ENCODE measurements at places on chromosomes 4 and X.
A peak's percentile ranks its signal among the peaks of the same experiment; 100 is the strongest.

DNA sequence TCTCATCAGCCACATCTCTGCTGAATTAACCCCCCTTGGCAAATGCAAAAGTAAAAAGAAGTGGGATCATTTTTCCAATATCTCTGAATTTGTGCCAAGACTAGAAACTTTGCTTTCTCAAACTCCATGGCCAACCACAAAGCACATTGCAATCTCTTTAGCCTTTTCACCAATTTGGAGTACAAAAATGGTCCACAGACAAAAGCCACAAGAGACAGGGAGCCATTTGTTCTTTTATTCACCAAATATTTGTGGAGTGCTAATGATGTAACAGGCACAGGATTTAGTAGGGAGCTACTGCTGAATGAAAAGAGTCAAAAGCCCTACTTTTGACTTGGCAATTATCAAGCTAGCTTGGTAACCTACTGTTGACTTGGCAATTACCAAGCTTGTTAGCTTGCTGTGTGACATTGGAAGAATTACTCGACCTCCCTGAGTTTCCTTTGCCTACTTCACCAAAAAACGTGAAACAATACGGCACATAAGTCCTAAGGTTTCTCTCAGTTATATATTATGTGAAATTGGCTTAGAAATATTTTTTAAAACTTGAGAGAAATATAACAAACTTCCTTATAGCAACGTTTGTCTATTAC, 97.1 kb upstream of the KLF3 start:
- DNase-seq = no peak

- no peak for DNase-seq
Measured at GRCh38 chr4:1091561-1091995, 21.8 kb downstream of the RNF212 start.

GRCh38 chr4:68960294-68961163, 8.9 kb upstream of the UGT2A3 start:
- DNase-seq = no peak

GRCh38 chr4:186765673-186766546, 42.3 kb upstream of the FAT1 start:
- DNase-seq = no peak

GRCh38 chr4:86218746-86219473, 140.9 kb downstream of the MAPK10 start:
- no peak for DNase-seq

DNA sequence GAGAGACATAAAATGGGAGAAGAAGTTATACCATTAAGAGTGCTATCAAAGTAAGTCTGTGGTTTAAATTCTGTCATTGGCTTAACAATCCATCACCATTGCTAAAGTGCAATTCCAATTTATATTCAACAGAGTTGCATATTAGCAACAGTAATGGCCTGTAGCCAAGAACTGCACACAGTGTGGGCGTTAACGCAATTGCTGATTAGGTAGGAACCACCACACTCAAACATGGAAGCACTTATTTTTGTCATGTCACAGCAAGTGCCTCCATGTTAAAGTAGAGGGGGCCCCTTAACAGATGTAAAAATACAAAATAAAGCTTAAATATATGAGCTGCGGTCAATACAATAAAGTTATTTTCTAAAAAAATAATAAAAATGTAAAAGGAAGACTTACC, 10.8 kb downstream of the LARP7 start:
- no peak for DNase-seq

DNA sequence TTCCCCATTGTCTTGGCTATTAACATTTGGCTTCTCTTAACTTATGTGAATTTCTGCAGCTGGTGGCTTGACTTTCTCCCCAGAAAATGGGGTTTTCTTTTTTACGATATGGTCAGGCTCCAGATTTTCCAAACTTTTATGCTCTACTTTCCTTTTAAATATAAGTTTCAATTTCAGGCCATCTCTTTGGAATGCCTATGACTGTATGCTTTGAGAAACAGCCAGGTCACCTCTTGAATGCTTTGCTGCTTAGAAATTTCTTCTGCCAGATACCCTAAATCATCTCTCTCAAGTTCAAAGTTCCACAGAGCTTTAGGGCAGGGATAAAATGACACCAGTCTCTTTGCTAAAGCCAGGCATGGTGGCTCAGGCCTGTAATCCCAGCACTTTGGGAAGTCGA, 212.9 kb upstream of the SMIM31 start:
- no peak for DNase-seq

DNA sequence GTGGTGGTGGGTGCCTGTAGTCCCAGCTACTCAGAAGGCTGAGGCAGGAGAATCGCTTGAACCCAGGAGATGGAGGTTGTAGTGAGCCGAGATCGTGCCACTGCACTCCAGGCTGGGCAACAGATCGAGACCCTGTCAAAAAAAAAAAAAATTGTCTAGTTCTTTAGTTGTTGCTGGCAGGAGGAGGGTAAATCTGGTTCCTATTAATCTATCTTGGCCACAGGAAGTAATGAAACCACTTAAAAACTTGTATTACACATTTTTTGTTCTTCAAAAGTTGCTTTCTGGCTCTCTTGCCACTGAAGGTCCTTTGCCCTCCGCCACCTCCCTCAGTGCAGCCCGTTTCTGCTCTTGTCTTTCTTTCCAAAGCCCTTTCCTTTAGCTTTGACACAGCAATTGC, 102.9 kb upstream of the ARSJ start:
- DNase-seq = no peak

DNA sequence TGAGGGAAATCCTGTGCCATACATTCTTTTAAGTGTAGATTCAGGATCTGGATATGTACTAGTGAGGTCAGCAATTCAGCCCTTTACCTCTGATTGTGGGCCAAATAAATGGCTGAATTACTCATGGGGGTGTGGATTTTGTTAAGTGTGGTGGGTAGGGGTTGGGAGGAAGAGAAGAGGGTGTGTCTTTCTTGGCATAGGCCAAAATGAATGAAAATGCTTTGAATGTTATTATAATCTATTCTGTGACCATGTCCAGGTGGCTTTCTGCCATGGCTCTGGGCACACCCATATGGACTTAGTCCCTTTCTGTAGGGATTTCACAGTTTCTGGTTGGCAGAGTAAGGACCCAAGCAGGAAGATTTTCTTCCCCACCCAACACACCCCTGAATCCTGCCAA, 244.3 kb downstream of the CBR4 start:
- no peak for DNase-seq

DNA sequence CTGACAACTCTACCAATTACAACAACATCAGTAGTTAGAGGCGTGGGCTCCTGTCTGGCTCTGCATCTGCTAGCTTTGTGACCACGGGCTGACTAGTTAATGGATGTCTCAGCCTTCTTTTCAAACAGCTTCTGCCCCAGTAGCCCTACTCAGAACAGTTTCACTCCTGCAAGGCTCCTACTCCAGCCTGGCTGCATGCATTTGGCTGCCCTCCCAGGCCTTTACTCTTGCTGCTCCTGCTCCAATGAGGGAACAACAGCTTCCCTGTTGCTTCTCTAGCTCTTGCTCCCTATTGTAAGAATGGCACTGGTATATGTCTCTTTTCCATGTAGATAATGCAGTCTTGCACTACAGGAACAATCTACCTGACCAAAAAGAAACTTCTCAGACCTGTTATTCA, 93.3 kb downstream of the TTC29 start:
- DNase-seq = no peak

- no peak for DNase-seq
Measured at GRCh38 chrX:115173181-115173580, 16.0 kb upstream of the RBMXL3 start.

GRCh38 chr4:180923486-180923885, 1319.7 kb upstream of the TENM3 start:
- DNase-seq = no peak

- DNase-seq = no peak
Measured at GRCh38 chr4:16607241-16608066, 291.0 kb downstream of the LDB2 start.

DNA sequence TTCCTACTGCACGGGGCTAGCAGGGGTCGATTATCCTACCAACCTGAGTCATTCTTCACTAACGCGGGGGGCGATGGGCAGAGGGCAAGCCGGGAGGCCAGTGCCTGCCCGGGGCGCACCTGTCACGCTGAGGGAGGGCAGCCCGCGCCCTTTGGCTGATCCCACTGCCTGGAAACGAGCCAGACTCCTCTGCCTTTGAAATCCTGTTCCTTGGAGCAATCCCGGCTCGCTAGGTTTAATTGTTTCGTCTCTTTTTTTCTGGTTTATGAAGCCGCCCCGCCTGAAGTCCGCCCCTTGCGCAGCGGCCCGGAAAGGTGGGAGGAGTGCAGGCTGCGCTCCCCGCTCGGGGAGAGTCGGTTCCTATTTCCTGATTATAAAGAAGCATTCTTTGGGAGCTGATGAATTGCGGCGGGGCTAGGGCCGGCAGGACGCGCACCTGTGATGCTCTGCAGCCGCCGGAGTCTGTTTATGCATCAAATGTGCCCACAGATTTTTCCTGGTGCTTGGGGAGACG, 484.2 kb downstream of the BCOR start:
- DNase-seq = peak; percentile 3
